ENCODE measurements at places on chromosomes 16 and 17. TPM values are rescaled to one million over a fixed set of nuclear protein-coding genes. Genes with fewer than 3 reads are reported as not detected.

KRTAP2-1 gene
- not detected for total RNA-seq

CCL8 gene
- total RNA-seq = not detected

ZNF785 gene
- total RNA-seq = 4.8 TPM

MYH8 gene
- not detected for total RNA-seq

CHRNB1 gene
- total RNA-seq = 3.5 TPM

HSD17B1 gene
- not detected for total RNA-seq

RUNDC3A gene
- total RNA-seq = not detected

MEOX1 gene
- 6.4 TPM for total RNA-seq

KRTAP4-4 gene
- total RNA-seq = not detected

CD300E gene
- total RNA-seq = not detected

NPIPB2 gene
- 0.30 TPM for total RNA-seq

KRT20 gene
- total RNA-seq = not detected

CACNG5 gene
- not detected for total RNA-seq

UTP4 gene
- total RNA-seq = 20.5 TPM

PRPSAP2 gene
- total RNA-seq = 31.3 TPM

CDH8 gene
- total RNA-seq = not detected

KIF18B gene
- total RNA-seq = 16.4 TPM

TBC1D3B gene
- 3.2 TPM for total RNA-seq

DPEP1 gene
- total RNA-seq = not detected

PPP1R27 gene
- total RNA-seq = not detected

RPS15A gene
- 2,615 TPM for total RNA-seq

GGT6 gene
- total RNA-seq = not detected

TTLL6 gene
- total RNA-seq = not detected

NOTUM gene
- not detected for total RNA-seq

KSR1 gene
- total RNA-seq = 15.4 TPM

UBALD2 gene
- 14.7 TPM for total RNA-seq

PLXDC1 gene
- not detected for total RNA-seq

BCAR1 gene
- 243 TPM for total RNA-seq

ACE gene
- total RNA-seq = 13.5 TPM

CYTH1 gene
- total RNA-seq = 44.8 TPM

MMP2 gene
- 23.8 TPM for total RNA-seq

TNS4 gene
- total RNA-seq = not detected

PHOSPHO1 gene
- 0.54 TPM for total RNA-seq

PIGW gene
- total RNA-seq = 10.9 TPM

KRT24 gene
- total RNA-seq = not detected

HSPB9 gene
- total RNA-seq = not detected

IL17C gene
- total RNA-seq = 0.79 TPM

Data from mammary microvascular endothelial cell (primary cell).